ENCODE measurements at places on chromosomes 16 and 17.

DNA sequence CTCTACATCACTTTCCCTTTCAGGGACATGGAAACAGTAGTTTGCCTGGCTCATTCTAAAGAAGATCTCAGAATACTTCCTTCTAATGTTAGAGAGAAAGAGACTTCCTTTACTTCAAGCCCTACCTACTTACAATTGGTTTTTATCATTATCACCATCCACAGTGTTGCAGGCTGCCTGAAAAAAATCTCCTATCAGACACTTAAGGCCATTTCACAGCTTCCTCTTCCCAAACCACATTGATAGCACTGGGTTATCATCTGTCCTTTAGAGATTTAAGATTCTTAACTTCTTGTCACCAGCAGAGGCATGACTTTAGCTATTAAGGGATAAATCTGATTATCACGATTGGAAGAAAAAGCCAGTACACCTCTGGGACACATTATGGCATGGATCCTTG is 178.5 kb upstream of the TBX2 start:
- DNase-seq, result no peak

- no peak for DNase-seq
Measured at GRCh38 chr16:72220875-72221629, 49.1 kb upstream of the PMFBP1 start.

- no peak for DNase-seq
Measured at GRCh38 chr17:901191-901950, 78.2 kb downstream of the NXN start.

- DNase-seq, result no peak
Measured at GRCh38 chr17:489758-490329, 137.2 kb upstream of the RPH3AL start.

GRCh38 chr16:63921737-63922295 is 1200.0 kb downstream of the CDH11 start:
- no peak for DNase-seq

DNA sequence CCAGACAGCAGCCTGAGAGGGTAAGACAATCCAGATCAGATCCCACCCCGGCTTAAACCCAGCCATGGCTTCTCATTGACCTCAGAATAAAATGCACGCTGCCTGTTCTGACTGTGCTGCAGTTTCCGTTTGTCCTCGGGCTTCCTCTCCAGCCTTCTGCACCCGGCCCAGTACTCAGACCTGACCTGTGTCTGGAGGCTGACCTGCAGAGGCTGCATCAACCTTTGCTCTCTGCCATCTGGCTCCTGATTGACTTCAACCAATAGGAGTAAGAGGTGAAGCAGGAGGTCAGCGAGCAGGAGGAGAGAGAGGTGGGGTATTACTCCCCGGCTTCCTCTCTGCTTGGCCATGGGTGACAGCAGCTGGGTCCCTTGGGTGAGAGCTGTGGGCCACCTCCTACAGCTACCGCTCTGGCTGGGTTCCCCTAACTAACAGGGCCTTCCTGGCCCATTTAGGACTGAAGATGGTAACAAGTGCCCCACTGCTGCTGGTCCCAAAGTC is 46.7 kb downstream of the C16orf82 start:
- DNase-seq, result no peak

DNA sequence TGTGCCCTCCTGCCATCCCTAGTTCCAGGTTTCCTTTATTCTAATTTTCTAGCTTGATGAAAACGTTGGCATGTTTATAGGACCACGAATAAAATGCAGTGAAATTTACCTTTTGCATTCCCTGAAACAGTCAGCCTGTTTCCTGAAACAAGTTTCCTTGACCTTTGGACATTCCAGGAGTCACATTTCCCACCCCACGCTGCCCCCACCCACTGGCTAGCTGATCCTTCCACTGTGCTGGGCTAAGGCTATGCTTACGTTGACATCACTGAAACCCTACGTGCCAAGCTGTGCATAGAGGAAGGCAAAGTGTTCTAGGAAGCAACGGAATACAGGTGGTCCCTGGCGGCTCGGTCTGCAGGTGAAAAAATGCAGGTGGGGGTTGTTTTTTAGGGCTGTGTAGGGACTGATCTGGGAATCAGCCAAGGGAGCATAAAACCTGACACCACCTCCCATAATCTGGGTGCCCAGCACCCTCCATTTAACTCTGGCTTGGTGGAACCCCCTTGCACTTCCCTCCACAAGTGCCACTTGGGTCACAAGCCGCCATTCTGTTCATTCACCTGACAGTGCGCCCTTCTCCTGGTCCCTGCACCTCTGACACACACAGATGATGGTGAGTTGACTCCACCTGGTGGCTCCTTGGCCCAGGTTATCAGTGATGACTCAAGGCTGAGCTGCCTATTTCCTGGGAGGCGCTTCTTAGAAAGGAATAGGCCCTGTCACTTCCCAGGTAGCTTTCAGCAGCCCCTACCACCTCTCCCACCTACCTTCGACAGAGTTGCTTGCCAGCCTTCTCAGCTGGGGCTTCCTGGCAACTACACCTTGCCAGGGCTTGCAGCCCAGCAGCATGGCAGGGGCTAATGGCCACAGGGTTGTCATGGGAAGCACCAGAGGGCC is 83.7 kb downstream of the N4BP1 start:
- DNase-seq, result no peak

DNA sequence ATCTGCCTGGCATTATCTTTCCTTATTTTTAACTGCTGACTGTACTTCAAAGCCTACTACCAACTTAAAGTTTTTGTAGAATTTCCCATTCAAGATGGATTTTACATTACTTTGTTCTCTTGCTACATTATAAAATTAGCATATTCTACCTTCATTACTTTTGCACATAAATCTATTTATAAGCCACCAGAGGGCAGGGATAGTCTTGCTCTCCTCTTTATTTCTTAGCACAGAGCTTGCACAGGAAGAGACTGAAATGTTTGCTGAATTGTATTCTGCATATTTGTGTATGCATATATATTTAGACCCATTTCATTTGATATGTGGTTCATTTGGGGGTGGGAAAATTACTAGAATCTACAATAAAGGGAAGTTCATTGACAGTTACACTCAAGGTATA is 108.0 kb downstream of the SKAP1 start:
- no peak for DNase-seq

DNA sequence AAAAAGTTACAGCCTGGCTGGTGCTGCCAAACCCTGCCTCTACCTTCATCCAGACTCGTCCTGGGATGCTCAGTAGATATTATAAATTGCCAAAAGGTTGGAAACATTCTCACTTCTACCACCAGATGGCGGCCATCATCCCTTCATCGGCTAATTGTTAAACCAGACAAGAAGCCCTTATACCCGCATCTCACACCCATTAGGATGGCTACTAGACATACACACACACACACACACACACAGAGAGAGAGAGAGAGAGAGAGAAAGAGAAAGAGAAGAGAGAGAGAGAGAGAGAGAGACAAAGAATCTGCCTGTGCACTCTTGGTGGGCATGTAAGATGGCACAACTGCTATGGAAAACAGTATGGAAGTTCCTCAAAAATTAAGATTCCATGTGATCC is 15.0 kb upstream of the SCIMP start:
- DNase-seq, result no peak

DNA sequence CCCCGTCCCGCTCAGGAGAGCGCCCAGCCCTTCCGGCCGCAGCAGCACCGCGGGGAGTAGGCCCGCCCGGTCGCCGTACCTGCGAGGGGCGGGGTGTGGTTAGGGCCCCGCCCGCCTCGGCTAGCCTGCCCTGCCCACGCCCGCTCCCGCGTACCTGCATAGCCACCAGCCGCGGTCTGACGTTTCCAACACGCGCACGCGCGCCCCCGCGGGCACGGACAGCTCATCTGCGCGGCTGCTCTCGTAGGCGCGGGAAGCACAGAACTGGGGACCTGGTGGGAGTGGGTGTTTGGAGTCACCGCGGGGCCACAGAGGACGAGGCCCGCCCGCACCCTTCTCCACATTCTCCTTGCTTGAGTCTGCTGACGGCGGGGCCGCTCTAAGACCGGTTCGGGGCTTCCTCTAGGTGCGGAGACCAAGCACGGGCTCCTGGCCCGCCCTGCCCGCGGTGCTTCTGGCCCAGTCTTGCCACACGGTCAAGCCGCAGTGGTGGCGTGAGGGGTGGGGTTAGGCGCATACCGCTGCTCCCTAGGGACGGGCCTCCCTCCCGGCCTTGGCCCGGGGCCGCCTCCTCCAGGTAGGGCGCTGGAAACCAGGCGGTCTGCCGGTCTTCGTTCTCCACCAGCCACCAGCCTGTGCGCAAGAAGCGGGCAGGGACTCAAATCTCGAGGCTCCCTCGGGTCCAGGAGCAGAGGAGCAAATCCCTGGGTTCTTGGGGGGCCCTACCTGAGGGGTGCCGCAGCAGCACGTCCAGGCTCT is 1.8 kb downstream of the NOXO1 start:
- no peak for DNase-seq

All from stimulated activated CD4-positive, alpha-beta T cell treated with anti-CD3 and anti-CD28 coated beads, Interleukin-1b, Interleukin-23, amount 100 ng/mL, for 24 hours (primary cell).